ENCODE measurements at places on chromosomes 1 and 21. TPM values are rescaled to one million over a fixed set of nuclear protein-coding genes. Genes with fewer than 3 reads are reported as not detected.

ITSN1 gene
- 6.8 TPM for polyA plus RNA-seq

DNAH14 gene
- polyA plus RNA-seq, result 1.8 TPM

PLCH2 gene
- 0.62 TPM for polyA plus RNA-seq

NHLH1 gene
- 0.21 TPM for polyA plus RNA-seq

TSACC gene
- 0.18 TPM for polyA plus RNA-seq

C8A gene
- not detected for polyA plus RNA-seq

TMCC2 gene
- 0.92 TPM for polyA plus RNA-seq

DIP2A gene
- polyA plus RNA-seq, result 9.8 TPM

All from adipose tissue (tissue), 3 donors.